ENCODE measurements at places on chromosomes 7 and 10. TPM values are rescaled to one million over a fixed set of nuclear protein-coding genes. Genes with fewer than 3 reads are reported as not detected.

CALML3 gene
- total RNA-seq: not detected

DNA sequence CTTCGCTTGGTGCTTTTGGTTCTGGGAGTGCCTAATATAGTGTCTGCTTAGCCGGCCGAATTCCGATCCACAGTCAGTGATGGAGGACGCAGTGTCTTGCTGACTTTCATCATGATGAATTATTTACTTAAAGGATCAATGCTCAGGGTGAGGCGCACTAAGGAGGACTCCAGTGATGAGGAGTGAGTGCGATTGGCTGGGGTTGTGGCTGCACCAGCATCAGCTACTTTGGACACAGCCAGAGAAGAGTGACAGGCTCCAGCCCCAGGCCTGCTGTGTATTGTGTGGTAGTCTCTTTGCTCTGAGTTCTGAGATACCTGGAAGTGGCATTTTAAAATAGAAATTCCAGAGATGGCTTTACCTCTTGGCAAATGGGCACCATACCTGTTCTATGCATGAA is 73.3 kb upstream of the ANLN start:
- DNase-seq: no peak

GRCh38 chr10:43204042-43204942 is 62.6 kb downstream of the RASGEF1A start:
- DNase-seq: no peak

GRCh38 chr7:365593-365992 is 75.6 kb downstream of the FOXL3 start:
- no peak for DNase-seq

DNA sequence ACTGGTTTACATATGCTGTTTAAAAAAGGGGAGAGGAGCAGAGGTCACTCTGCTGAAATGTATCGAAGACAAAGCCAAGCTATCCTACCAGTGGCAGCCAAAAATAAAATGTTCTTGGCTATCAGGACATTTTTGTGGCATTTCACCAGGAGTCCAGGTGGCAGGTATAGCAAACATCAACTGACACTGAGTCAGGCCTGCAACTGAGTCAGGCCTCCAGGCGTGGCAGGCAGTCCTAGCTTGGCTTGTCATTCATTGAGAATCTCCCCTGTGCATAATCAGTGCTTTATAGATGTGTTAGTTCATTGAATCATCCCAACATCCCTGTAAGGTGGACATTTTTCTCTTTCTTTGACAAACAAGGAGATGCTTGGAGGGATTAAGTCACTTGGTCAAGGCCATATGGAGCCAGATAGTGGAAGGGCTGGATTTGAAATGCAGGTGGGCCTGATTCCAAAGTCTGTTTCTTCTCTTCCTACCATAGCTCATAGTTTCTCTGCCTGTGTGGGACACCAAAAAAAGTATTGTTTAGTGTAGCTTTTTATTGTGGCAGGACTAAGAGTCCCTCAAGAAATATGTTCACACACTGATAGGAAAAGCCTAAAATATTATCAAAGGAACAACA is 4.3 kb downstream of the DYNC1I1 start:
- no peak for DNase-seq

GRCh38 chr7:41977661-41978060 is 259.3 kb downstream of the GLI3 start:
- no peak for DNase-seq
